ENCODE measurements at places on chromosomes 12 and 14.

DNA sequence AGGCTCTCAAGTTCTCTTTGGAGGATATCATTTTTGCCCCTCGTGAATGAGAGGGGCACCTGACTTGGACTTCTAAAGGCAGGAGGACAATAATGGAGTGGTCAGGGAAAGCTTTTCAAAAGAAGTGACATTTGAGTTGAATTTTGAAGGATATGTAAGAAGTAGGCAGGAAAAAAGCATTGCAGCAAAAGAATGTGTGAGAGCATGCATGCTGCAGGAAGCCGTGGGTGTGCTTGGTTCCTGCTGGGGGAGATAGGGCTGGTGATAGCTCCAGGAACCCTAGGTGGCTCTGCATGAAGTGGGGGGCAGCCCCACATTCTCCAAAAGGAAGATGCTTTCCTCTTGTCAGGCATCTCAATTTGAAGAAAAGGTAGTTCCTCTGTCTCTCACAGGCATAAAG is 23.1 kb downstream of the ACVR1B start:
- DNase-seq: no peak

DNA sequence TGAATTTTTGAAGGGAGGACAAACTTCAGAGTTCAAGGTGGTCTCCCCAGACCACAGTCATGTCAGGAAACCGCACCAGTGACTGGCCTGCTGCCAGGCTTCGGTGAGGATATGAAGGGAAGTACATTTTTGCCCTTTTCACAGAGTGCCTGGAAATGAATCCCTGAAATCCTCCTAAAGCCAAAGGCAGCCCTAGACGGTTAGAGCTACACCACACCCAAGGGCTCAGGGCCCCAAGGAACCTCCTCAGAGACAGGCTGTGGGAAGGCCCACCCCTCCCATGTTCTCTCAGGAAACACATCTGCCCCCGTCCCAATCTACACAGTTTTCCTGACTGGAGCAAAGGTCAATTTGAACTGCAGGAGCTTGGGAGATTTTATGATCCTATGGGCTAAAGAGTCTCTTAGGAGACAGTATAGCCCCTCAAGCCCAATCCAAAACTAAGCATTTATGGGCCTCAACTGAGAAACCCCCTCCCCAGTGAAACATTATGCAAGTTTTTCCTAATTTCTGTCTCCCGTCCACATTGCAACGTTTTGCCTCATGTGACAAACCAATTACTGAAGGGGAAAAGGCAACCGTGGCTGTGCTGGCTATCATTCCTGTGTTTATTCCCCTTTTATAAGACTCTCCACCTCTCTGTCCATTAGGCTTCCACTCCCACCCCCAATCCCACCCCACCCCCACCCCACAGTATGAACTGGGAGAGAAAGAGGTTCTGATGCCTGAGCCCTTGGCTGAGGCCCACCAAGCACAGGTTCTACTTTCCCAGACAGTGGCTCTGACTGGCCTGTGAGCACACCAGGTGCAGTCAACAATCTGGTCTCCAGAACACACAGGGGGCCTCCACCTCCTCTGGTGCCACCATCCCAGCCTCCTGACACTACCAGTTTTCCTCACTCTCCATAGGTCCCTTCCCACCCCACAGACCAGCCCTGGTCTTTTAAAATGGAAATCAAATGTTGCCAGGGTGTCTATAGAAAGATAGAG is 9.6 kb upstream of the RNASE1 start:
- no peak for DNase-seq

GRCh38 chr12:106115440-106115839 is 23.3 kb downstream of the NUAK1 start:
- DNase-seq: no peak

- no peak for DNase-seq
These were observed 316.0 kb downstream of the RAD51B start for GRCh38 chr14:68135566-68135965.

DNA sequence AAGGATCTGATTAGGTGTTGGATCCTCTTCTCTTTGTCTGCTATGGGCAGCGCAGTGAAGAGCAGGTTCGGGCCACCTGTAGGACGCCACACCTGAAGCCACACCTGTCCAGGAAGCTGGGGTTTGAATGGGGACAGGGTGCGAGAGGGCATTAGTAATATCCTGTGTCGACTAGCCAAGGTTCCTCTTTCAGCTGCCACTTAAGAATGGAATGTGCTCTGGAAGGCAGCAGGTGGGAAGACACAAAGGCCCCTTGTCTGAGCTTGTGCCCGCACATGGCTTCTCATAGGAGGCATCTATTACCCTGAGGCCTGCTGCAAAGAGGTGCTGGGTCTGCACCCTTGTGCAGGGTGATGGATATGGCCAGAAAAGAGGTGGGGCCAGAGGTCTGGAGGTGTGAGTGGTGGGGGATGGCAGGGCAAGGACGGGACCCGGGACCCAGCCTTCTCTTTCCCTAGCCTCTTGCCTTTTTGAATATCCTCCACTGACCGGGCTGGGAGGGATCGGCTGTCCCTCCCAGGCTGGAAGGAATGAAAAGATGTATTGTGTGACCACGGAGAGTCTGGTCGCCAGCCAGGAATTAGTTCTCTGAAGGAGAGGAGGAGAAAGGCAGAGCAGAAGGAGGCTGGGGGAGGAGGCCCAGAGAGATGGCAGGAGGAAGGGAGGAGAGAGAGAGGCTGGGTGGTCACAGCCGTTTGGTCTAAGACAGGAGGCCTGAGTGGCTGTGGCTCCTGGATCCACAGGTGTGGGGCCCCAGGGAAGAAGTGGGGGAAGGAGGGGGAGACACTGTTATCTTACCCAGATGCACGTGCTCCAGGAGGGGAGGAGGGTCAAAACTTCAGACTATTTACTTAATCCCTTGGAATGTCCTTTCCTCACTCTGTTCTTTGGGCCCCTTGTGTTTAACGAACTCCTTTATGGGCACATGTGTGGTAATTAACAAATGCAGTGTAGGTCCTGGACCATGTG is 101.5 kb downstream of the SMOC1 start:
- DNase-seq: no peak

DNA sequence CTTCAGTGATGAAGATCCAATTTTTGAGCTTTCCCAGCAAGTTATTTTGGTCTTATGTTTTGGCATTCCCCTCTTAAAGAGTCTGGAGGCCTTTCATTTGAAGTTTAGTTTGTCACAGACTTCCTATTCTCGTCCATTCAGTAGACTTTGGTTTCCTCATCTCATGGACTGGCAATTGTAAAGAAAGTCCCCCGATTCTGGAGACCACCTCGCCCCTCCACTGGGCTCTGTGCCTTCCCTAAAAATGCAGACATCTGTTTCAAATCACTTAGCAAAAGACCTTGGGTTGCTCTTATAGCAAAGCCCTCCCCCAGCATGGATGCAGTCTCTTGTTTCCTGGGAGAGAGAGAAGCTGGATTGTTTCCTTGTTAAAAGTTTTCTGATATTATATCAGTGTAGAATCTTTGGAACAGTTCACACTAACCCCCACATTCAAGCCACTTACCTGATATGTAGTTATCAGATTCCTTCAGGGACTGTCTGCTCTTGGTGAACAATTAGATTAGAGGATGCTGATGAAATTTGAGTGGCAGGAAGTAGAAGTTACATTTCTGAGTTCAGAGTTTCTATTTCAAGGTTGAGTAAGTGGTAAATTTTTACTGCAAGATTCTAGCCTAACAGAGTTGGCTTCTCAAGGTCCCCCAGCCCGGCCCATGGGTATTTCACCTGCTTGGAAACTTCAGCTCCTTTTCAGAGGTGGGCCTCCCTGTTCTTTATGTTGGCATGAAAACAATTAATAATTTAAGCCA is 56.3 kb downstream of the PLXNC1 start:
- no peak for DNase-seq

GRCh38 chr12:101696251-101697196 is 916 bp upstream of the CHPT1 start:
- peak; percentile 59 for DNase-seq

DNA sequence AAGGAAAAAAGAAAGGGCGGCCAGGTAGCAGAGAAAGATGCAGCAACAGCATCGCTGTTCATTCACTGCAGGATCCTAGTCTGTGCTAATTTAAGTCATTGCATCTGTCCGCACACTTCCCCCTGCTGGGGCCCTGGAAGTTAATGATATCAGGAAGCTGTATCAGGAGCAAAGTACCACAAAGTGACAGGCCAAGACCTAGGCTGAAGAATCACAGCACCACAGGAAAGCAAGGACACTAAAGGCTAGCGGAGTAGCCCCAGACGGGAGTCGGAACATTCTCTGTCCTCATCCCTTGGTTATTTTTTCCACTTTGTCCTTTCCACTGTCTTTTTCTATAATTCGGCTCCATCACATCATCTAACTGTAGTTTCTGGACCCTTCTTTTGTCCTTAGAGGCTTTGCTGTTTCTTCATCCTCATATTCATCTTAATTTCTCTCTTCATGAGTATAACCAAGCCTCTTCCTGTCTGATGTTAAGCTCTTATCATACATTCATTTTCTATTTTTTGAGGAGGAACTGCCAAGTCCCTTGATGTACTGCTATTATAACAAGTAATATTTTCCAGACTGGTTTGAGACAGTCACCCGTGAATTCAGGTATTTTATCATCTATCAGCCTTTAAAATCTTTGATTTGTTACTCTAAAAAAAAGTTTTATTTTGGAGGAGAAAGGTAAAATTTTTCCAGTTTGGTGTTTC is 28.3 kb downstream of the DUSP16 start:
- DNase-seq: no peak

GRCh38 chr12:126191031-126191891 is 1126.0 kb downstream of the AACS start:
- DNase-seq: no peak

DNA sequence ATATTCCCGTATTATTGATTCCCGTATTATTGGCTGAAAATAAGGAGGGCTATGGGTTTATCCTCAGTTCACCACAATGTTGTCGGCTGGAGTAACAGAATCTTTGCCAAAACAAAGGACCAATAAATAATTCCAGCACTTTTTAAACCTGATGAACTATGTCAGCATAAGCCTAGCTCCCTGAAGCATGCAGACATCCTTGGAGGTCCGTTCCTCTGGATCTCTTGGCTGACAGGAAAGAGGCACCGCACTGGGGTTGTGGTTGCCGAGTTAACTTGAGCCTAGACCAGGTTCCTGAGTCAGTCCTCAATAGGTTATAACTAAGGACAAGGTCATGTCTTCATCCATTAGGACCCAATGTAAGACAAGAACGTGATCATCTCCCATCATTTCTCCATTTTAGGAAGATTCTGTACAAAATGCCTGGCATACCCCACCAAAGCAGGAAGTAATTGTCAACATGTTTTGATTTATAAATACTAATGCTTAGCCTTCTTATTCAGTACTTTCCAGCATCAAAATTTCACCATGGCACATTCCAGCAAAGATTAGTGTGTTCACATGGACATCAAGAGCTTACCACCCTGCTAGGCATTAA is 36.6 kb downstream of the NID2 start:
- no peak for DNase-seq

DNA sequence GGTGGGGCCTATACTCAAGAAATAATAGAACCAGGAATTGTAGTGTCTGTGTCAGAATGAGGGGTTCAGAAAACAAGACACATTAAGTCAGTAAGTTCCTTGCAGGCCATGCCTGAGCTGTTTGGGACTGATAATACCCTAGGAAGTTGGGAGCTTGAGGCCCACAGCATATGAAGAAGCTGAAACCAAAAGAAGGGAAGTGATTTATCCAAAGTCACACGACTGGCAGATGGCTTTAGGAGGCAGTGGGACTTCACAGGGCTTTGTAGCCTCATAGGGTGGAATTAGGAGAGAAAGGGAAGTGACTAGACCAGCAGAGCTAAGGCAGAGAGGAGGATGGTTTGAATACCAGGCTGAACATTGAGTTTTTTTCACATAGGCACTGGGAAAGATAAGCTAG is 56.6 kb upstream of the SRSF5 start:
- peak; percentile 19 for DNase-seq

DNA sequence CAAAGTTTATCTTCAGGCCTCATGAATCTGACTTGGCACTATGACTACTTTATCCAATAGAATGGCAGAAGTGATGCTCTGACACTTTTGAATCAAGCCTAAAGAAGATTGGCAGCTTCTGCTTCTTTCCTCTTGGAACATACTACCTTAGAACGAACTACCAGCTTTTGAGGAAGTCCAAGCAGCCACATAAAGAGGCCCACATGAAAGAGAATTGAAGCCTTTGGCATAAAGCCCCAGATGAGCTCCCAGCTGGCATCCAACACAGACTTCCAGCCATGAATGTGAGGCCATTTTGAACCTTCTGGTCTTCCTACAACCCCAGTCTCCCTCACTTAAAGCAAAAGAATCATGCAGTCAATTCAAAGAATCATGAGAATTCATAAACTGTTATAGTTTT is 65.8 kb downstream of the EEA1 start:
- no peak for DNase-seq

- no peak for DNase-seq
These were observed 62.9 kb downstream of the SAMD4A start for GRCh38 chr14:54629635-54630360.

GRCh38 chr14:64095620-64096019 is 198.6 kb downstream of the ESR2 start:
- no peak for DNase-seq

- no peak for DNase-seq
These were observed 148.0 kb upstream of the BMP4 start for GRCh38 chr14:54104601-54105145.

- no peak for DNase-seq
These were observed 141.2 kb downstream of the STXBP6 start for GRCh38 chr14:24908592-24909236.

GRCh38 chr14:101008631-101009336 is 105.3 kb upstream of the RTL1 start:
- DNase-seq: no peak

DNA sequence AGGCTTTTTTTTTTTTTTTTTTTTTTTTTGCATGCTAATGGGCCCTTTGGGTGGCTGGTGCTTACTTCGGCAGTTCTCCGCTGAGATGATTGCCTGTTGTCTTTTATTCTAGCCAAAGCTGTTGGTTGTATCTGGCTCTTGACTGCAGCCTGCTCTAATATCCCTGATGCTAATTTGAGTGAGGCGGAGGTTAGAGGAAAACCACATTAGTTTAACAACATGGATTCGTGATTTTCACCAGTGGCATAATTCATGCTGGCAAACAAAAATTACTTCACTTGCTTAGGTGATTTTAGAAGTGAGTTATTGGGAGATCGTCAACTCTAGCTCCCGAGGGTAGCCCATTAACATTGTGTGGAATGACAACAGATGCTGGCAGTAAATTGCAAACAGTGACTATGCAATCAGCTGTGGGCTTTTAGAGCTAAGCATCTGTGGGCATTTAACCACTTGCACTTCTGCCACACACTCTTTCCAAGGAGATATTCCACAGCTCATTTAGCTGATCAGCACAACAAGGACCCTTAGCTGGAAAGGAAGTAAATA is 97.6 kb upstream of the ZDHHC17 start:
- DNase-seq: no peak

DNA sequence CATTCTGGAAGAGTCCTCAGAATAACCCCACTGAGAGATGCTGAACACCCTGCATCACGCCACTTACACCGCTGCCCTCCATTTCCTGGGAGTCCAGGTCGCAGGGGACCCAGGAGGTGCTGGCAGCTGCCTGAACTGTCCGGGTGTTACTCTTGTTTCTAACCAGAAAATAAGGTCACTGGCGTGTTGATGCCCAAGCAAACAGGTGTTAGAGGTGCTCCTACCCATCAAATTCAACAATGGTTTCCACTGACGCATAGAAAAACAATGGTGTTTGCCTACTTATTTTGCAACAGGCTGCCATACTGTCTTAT is 23.8 kb downstream of the PITPNM2 start:
- no peak for DNase-seq

GRCh38 chr12:41881891-41882805 is 262.5 kb downstream of the GXYLT1 start:
- no peak for DNase-seq

- no peak for DNase-seq
These were observed 82.1 kb downstream of the WSCD2 start for GRCh38 chr12:108211157-108211556.

Data from NCI-H446 (cell line).